ENCODE measurements at places on chromosomes 12 and 14.
A peak's percentile ranks its signal among the peaks of the same experiment; 100 is the strongest.

- DNase-seq: no peak
Measured at GRCh38 chr12:51913071-51914033, 6.0 kb downstream of the ACVRL1 start.

DNA sequence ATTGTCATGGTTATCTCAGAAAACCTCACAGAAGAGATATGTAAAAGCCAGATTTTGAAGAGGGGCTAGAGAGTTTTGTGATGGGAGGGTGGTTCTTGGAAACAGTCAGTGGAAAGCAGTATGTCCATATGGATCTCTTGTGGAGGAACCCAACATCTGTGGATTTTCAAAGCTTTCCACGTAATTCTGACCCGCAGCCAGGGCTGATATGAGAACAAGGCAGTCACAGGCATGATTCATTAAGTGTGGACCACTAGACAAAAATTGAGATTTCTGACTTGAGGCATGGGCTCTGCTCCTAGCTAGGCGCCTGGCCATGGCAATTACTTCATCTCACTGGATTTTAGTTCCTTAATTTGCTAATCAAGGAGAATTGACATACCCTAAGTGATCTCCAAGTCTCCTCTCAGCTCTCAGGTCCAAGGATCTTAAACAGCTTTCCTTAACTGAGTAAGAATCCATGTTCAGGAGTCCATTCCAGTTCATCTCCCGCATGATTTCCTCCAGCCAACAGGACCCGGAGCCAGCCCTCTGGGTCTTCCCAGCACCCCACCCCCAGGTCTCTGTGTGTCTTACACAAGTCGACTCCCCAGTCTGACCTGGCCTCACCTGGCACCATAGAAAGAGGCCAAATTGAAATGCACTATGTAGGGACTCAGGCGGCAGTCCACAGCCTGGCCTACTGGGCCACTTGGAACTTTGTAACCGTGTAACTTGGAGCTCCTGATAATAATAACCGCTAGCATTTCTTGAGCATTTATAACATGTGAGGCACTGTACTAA is 176.3 kb upstream of the PARP11 start:
- no peak for DNase-seq

DNA sequence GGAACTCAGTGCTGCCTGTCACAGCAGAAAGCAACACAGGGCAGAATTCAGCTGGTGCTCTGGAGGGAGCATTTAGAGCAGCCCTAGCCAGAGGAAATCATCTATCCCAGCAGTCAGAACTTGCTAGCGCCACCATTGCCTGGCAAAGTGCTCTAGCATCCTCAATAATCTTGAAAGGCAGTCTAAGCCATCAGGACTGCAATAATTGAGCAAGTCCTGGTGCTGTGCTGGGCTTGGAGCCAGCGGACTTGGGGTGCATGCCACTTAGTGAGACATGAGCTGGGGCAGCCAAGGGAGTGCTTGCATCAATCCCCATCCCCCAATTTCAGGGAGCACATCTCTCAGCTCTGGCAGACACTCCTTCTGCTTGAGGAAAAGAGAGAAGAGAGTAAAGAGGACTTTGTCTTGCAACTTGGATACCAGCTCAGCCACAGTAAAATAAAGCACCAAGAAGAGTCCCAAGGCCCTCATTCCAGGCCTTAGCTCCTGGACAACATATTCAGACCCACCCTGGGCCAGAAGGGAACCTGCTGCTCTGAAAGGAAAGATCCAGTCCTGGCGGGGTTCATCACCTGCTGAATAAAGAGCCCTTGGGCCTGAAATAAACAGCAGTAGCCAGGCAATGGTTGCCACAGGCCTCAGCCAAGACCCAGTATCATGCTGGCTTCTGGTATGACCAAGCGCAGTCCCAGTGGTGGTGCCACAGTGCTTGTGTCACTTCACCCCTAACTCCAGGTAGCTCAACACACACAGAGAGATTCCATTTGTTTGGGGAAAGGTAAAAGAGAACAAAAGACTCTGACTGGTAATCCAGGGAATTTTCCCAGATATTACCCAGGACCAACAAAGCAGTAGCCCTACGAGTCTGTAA is 44.5 kb upstream of the ZDHHC17 start:
- DNase-seq: no peak

DNA sequence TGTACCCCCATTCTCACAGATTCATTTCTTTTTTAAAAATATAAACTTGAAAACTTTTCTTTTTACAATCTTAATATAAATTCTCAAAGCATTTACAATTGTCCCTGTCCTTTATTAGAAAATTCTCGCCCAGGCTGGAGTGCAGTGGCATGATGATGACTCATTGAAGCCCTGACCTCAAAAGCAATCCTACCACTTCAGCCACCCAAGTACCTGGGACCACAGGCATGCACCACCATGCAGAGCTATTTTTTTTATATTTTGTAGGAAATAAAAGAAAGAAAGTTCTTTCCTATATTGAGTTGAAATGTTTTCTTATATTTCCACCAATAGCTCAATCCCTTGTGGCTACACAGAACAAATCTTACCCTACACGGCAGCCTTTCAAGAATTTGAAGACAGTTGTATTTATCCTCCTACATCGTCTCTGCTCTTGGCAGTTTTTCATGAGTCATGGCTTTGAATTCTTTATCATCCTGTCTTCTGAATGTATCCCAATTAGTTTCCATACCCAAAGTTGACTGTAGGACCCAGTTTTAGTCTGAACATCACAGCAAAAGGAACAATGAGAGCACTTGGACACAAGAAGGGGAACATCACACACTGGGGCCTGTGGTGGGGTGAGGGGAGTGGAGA is 52.4 kb downstream of the SYT1 start:
- DNase-seq: no peak

- DNase-seq: no peak
Measured at GRCh38 chr14:33110737-33111443, 172.2 kb downstream of the NPAS3 start.

- DNase-seq: no peak
Measured at GRCh38 chr12:1660304-1661187, 30.3 kb upstream of the ADIPOR2 start.

- no peak for DNase-seq
Measured at GRCh38 chr14:106276326-106277267, 750.2 kb downstream of the TMEM121 start.

DNA sequence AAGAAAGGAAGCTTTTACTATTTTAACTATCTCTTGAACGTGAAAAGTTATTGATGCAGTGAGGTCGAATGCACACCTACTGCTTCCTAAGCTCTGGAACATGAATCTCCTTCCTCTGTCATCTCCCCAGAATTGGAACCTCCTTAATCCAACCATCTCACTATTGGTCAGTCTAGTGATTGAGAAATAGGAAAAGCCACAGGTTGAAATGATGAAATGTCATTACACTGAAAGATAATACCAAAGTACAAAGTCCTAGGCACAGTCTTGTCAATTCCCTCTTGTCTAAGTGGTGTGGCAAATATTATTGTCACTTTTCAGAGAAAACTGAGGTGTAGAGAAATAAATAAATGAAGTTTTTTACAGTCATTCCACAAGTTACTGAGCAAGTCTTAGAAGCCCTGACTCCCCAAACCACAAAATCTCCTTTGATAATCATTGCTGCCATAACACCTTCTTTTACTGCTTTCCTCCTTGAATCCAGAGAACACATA is 19.5 kb upstream of the HIGD1C start:
- no peak for DNase-seq

- no peak for DNase-seq
Measured at GRCh38 chr12:95626854-95627253, 75.6 kb upstream of the USP44 start.

DNA sequence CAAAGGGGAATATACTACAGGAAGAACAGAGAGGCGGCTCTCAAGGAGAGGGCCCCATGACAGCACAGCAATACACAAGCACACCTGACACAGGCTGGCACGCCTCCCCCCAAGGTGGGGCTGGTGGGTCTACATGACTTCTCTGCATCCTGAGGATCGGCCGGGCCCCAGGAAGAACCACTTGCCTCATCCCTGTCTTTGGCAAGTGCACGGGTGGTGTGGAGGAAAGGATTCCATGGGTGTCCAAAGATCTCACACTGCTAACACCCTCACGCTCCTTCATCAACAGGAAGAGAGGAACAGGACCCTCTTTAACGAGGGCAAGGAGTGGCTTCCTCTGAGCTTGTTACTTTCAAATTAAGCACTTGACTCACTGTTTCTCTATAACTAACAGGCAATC is 7.3 kb downstream of the VAMP1 start:
- DNase-seq: no peak

DNA sequence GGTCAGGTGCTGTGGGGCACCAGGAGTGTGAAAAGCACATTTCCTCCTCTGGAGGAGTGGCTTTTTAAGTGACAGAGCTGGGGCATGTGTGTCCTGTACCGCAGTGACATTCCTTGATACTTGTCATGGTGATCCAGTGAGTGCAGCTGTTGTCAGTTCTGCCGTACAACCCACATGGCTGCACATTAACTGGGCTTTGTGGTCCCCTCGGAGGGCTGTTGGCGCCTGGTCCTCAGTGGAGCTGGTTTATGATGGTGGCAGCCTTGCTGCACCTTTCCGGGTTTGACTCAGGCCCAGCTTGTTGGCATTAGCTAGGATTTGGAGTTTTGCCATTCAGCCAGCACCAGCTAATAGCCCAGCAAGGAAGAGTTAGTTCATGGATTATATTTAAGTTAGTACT is 77.0 kb downstream of the SLC25A47 start:
- no peak for DNase-seq

DNA sequence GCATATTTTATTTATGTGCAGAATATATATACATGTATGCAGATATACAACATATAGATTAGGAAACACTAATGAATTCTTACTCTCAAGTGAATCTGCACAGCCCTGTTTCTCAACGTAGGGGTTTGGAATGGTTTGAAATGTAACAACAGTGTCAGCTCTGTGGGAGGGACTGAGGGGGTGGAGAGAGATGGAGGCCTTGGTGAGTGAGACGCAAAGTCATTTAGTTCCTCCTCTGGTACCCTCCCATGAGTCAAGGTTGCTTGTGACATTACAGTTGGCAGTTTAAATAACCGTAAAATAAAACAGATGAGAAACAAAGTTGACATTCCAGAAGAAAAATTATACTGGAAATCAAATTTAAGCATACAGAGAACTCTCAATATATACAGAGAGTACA is 313.0 kb upstream of the PRKD1 start:
- no peak for DNase-seq

- no peak for DNase-seq
Measured at GRCh38 chr14:69443296-69443805, 41.2 kb upstream of the PLEKHD1 start.

- peak; percentile 68 for DNase-seq
Measured at GRCh38 chr12:102480406-102480805, at the start of gene IGF1. TSS of gene IGF1 (minus strand) at chr12:102480563. CDS start at chr12:102480381, 182 bp downstream.
